ENCODE measurements at places on chromosomes 5 and 9.

GRCh38 chr5:23013395-23013998 lies 160.4 kb upstream of the CDH12 start:
- no peaks in the 10 kb centered on the region for H3K4me1 ChIP-seq
- H3K4me3 ChIP-seq: no peak overlapping the region
- no peaks in the 10 kb centered on the region for H3K27me3 ChIP-seq
- no peak overlapping the region for H3K27ac ChIP-seq
- no peak for DNase-seq

- H3K4me3 ChIP-seq: no peak overlapping the region
- no peak for DNase-seq
- H3K27ac ChIP-seq: no peak overlapping the region
Observed at GRCh38 chr9:18588002-18588401, 114.0 kb downstream of the ADAMTSL1 start.

GRCh38 chr5:72125941-72126620 lies 18.8 kb downstream of the MAP1B start:
- H3K4me1 ChIP-seq: no peaks in the 10 kb centered on the region
- H3K36me3 ChIP-seq: no peaks in the 10 kb centered on the region
- no peak overlapping the region for H3K27ac ChIP-seq
- H3K4me3 ChIP-seq: no peak overlapping the region
- H3K27me3 ChIP-seq: no peaks in the 10 kb centered on the region
- DNase-seq: no peak

- DNase-seq: no peak
- no peaks in the 10 kb centered on the region for H3K36me3 ChIP-seq
- H3K27me3 ChIP-seq: no peaks in the 10 kb centered on the region
Observed at GRCh38 chr5:172450861-172451695, 3.2 kb downstream of the SH3PXD2B start.

- no peak for DNase-seq
- H3K4me1 ChIP-seq: peaks cover 3% of the 10 kb centered on the region
- H3K27ac ChIP-seq: no peak overlapping the region
- no peaks in the 10 kb centered on the region for H3K27me3 ChIP-seq
Observed at GRCh38 chr5:14678773-14679334, 14.3 kb downstream of the OTULIN start.
